NCI-H187 treated with DMSO at 0.1 percent for 48 hours (cell line): ENCODE measurements at places on chromosomes 11 and 22.

GRCh38 chr22:50361688-50362087 is 18.6 kb downstream of the PPP6R2 start:
- DNase-seq, result no peak

GRCh38 chr11:91158891-91159537 is 936.2 kb upstream of the CHORDC1 start:
- no peak for DNase-seq

DNA sequence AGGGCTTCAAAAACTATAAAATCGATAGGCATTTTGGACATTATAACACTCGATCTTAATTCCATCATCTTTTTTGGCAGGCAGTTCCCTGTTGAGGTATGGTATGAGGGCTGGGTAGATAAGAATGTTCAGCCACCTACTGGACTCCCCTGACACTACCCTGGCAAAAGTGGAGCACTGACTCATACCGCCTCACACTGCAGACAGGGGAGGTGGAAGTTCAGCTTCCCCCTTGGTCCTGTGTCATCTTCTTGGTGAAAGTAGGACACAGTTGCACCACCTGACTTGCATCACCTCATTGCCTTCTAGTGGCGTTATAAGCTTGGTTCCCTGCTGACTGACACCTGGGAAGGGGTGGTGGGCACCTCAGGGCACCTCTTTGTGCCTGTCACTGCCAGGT is 30.4 kb downstream of the PAAF1 start:
- DNase-seq, result no peak

- DNase-seq, result no peak
Measured at GRCh38 chr22:50525858-50526107, 385 bp upstream of the SCO2 start.

GRCh38 chr11:1181853-1182535 is 24.2 kb downstream of the MUC5AC start:
- no peak for DNase-seq

DNA sequence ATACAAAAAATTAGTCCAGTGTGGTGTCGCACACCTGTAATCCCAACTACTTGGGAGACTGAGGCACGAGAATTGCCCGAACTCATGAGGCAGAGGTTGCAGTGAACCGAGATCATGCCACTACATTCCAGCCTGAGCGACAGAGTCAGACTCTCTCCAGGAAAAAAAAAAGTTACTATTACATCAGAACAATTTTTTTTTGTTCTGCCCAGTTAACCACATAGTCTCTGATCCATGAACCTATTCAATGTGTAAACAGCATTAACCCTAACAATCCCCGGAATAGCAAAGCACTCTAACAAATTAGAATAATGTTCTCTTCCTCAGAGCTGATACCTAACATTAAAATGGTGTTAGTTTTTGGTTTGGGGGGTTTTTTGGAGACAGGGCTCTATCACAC is 4.6 kb downstream of the NARS2 start:
- DNase-seq, result no peak

GRCh38 chr11:1978720-1979473 is 18.7 kb downstream of the H19 start:
- no peak for DNase-seq

- no peak for DNase-seq
Measured at GRCh38 chr22:30872285-30873041, 96.1 kb downstream of the MORC2 start.

GRCh38 chr11:854601-855329 is 12.1 kb downstream of the TSPAN4 start:
- DNase-seq, result no peak

- DNase-seq, result no peak
Measured at GRCh38 chr11:44785856-44786607, 59.3 kb downstream of the TSPAN18 start.

GRCh38 chr11:1879342-1879940 is 12.3 kb downstream of the PRR33 start:
- no peak for DNase-seq

DNA sequence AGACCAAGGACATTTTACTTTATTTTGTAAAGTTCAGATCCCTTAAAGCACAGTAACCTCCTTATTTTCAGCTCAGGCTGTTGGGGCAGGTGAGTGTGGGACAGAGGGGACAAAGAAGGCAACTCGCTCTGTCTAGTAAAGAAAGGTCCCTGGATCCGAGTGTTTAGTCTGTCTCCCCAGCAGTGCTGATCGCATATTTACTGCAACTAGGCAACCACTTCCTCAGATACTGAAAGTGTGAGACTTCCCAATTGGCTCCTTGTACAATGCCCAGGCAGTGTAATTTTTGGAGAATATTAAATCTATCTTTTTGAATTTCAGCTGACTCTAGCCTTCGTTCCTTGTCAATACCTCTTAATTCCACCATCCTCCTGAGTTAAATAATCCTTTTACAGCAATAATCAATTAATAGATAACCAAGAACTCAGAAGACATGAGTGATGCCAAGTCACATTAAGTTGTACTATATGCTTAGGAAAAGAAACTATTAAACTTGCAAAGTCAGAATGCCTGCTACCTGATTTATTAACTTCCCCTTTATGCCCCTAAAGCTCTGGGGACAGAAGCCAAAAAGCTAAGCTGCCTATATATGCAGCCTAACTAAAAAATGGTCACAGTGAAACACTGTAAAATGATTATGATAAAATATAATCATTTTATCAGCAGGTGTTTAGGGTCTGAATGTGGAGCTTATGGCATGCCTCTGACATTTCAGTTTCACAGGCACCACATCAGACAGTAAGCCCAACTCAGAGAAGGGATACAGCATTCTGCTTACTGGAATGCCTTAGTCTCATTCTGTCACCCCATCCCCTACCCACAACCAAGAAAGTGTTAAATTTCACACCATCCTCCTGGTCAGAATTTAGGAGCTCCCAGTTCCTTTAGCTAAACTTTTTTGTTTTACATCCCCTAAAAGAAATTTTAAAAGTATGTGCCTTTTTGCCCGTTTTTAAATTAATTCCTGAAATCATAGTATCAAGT is 138.7 kb downstream of the TRIM44 start:
- DNase-seq, result no peak

GRCh38 chr11:11028017-11028692 is 170.3 kb upstream of the ZBED5 start:
- DNase-seq, result no peak

- no peak for DNase-seq
Measured at GRCh38 chr22:23168391-23169042, 11.8 kb upstream of the BCR start.

DNA sequence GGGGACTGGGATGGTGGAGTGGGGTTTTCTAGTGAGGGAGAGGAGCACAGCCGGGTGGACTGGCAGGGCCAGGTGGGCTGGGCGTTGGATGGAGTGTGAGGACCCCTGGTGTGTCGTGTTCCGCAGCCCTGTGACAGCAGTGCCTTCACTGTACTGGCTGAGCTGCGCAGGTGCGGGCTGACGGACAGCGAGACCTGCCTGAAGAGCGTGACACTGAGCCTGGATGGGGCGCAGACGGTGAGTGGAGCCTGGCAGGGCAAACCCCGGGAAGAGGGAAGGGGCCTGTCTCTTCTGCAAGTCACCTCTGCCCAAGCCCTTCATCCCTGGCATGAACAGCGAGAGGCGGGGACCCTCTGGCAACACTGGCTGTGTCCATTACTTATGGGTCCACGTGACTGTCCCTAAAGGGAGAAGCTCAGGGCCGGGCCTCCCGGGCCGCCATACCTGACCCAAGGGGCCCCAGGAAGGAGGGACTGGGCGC is 10.0 kb downstream of the MUC5AC start:
- DNase-seq, result no peak

GRCh38 chr11:2178906-2179494 is 7.4 kb upstream of the TH start:
- no peak for DNase-seq

DNA sequence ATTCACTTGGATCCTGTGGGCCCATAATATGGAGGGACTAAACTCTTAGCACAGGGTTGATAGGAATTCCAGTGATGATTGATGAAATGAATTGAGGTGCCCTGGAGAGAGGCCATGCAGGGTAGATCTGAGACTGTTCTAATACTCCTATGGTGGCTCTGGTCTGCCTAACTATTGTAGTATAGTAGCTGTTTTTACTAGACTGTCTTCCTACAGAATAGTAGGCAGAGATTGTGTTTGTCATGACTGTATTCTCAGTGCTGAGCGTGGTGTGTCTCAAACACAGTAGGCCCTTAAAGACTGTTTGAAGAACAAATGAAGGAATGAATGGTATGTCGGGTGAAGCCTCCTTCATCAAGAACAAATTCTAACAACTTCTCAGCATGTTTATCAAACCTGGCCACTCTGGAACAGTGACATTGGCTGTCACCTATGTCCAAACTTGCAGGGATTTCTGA is 107.0 kb upstream of the SESN3 start:
- no peak for DNase-seq

DNA sequence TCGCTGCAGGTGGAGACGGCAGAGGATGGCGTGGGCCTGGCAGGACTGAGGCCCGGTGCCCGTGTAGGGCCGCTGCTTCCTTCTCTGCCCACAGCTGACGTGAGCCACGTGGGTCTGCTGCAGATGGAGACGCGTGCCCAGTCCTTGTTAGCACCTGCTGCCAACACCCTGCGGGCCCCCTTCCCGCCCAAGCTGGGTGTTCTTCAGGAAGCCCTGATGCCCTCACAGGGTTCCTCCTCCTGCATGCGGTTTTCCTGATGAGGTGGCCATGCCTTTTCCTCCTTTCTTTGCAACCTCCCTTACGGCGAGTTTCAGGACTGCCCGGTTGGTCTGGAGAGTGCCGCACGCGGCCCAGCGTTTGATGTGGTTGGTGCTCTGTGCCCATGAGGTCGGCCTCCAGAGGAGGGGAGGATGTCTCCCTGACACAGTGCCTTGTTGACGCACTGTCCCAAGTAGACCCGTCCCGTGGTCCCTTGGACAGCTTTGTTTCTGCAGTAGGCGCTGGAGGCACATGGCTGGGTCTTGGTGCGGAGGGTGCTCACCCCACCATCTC is 44.7 kb downstream of the AP2A2 start:
- no peak for DNase-seq

DNA sequence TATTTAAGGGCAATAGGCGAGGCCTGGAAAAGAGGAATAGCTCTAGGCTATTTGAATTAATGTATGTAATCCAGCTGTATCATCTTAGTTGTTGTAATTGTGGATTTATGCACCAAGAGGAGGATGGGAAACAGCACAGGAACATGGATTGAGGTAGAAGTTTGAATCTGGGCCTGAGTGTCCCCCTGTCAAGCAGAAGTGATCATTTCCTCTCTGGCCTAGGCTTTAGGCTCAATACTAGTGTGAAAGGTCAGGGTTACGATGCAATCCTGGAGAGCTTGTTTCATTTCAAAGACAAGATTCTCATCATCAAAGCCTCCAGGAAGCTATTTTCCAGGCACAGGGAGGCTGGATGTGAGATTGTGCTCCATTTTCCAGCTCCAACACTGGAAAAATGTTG is 77.9 kb upstream of the HSD17B12 start:
- DNase-seq, result no peak

- DNase-seq, result no peak
Measured at GRCh38 chr11:6602096-6602940, 1.1 kb downstream of the RRP8 start.
